Fibroblast of skin of abdomen (primary cell): ENCODE measurements at places on chromosomes 3 and 15.

DNA sequence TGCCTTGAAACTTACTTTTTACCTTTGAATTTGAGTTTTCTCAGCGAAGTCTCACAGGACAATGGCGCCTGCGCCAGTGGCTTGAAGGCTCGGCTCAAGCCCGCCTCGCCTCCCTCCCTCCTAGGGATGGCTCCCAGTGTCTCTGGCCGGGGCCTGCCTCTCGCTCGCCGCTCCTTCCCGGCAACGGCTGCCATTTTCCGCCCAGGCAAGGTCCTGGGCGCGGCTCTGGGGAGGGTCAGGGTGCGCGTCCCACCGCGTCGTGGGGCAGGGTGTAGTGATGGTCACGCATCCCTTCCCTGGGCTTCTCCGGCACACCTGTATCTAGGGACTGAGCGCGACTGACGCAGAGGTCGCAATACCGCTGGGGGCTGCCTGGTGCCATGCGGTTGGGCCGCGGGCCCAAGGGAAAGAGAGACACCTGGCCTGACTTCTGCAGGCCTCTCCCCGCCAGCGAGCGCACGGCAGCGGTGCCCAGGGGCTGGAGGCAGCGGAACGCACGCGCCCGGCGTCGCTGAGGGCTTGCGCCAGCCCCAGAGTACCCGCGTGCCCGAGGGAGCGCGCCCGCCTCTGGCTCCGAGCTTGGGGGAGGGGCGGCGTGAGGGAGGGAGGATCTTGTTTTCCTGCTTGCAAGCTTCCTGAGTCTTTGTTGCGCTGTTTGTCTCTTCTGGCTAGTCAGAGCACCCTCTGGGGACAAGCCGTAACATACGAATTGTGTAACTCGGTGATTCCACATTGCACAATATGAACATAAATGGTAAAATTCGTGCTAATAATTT lies 20.7 kb upstream of the FEM1B start:
- peak; percentile 81 for DNase-seq

GRCh38 chr15:78878356-78878755 lies 5.7 kb downstream of the MORF4L1 start:
- peak; percentile 66 for DNase-seq

- DNase-seq = no peak
These were observed 47.7 kb downstream of the MGLL start for GRCh38 chr3:127774647-127775046.

- DNase-seq = peak; percentile 94
These were observed 391.0 kb upstream of the RARB start for GRCh38 chr3:25037049-25037547.

- DNase-seq = peak; percentile 63
These were observed 62.7 kb upstream of the MRPS22 start for GRCh38 chr3:139281096-139281495.

DNA sequence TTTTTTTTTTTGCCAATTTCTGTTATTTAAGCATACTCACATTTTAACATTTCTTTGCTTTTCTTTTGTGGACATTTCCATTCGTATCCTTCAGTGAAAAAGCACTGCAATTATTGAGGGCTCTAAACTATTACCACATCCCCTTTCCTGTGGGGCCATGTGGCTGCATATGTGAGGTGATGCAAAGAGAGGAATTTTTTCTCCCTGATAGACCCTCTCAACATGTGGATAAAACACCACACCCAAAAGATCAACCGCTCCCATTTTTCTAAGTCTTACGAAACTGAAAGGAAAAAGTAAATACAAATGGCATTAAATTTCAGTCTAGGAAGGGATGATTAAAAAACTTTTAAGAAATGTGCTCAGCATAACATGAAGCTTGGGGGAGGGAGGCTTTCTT lies 68.8 kb downstream of the DNAJC13 start:
- DNase-seq = peak; percentile 36

GRCh38 chr15:43948691-43949325 lies 122.0 kb downstream of the WDR76 start:
- DNase-seq = no peak

DNA sequence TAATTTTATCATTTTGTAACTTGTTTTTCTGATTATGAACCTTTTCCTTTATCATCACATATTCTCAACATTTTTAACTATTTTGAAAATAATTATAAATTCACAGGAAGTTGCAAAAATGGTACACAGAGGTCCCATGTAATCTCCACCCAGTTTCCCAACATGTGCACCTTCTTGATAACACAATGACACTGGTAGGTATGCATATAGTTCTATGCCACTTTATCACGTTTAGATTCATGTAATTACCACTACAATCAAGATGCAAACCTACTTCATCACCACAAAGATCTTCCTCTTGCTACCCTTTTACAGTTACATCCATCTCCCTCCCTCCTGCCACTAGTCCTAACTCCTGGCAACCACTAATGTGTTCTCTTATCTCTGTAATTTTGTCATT lies 413.9 kb downstream of the SHQ1 start:
- DNase-seq = no peak

DNA sequence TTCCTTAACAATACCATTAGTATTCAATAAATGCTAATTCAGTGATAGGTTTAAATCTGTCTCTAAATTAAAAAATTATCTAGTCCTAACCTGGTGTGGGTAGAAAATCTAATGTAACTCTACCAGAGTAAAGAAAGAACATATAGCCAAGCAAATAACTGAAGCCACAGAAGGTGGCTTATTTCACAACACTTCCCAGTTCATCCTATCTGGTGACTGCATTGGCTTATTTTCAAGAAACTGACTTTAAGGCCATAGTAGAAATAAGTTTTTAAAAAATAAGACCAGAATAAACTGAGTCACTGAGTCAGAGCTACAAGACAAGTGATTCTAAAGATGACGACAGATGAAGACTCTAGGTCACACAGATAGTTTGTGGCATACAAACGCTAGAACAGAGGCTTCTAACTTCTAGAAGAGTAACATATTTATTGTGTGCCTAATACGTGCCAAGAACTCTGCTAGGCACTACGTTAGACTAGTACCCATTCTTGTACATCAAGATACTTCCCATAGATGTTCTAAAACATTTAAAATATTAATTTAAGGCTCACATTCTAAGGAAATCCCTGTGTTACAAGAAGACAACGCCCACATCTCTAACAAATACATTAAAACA lies 25.9 kb downstream of the TMCC1 start:
- no peak for DNase-seq

DNA sequence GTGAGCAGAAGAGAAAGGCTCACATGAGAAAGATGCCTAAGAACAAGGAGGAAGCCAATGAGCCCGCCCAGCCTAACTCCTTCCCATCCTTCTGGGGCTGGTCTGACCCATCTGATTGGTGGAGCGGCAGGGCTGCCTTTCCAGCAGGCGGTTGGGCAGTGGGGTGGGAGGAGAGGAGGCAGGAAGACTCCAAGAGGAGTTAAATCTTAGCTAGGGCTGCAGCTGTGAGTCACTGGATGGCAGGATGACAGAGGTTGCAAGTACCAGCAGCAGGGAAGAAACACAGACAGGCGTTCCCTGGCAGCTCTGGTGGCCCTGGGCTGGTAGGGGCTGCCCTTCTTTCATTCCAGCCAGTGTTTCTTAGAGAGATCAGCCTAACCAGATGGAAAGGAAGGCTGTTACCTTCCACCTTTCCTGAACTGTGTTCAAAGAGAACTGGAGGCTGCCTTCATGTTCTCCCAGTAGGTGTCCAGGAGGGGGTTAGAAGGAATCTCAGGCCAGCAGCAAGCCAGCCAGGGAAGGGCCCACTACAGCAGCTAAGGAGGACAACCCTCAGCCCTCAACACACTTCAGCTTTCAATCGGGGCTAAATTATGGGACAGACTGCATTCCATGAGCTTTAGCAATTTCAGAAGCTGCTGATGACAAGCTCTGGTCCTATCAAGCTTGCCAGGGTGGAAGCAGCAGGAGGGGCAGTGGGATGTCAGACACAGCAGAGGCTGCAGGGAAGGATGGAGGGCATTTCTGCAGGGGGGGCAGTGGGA lies 50.3 kb downstream of the CHSY1 start:
- peak; percentile 98 for DNase-seq

DNA sequence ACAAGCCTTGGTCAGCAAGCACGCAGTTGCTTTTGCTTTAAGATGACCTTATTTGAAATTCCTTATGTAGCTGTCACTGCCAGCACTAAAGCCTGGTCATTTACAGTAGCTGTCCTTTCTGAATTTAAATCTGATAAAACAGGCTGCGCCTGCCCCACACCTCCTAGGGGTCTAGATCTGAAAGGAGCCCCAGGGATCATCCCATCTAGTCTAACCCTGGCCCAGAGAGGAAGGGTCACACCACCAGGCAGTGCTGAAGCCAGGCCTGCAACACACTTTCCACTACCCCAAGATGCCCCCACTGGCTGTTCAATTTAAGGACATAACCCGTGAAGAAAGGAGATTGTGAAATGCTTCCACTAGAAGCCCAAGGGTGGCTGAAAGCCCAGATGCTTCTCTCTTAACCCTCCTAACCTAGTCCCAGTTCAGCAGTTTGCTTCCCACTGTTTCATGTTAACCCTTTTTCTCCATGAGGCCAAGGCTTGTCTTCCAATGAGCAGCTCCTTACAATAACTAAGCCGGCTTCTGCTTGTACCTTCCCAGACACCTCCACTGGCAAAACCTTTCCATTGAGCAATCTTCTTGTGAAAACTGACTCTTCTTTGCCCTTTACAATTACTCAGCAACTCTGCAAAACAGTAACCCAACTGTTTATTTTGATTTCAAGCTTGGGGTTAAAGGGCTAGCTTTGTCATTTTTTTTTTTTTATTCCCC lies 198.9 kb upstream of the LPP start:
- peak; percentile 50 for DNase-seq

GRCh38 chr15:33729653-33730052 lies 238.6 kb upstream of the CHRM5 start:
- DNase-seq = peak; percentile 8
